ENCODE measurements at places on chromosomes 7 and 10.

DNA sequence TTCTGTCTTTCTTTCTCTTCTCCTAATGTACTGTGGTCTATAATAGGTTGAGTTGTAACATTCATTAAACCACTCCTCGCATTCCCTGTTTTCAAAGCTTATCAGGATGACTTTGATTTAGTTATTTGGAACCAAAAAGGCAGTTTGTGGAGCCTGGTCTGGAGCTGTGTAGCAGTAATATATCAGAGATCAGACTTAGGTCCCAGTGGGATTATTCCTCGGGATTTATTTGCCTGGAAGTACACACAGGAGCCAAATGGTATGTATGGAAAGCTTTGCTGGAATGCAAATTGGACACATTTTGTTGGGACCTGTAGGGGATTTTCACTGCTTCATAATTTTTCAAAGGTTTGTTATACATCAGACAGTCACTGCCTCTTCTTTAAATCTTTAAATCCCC, 40.9 kb downstream of the GBF1 start:
- peaks cover 15% of the 10 kb centered on the region for H3K4me1 ChIP-seq
- no peaks in the 10 kb centered on the region for H3K36me3 ChIP-seq
- no peak overlapping the region for H3K27ac ChIP-seq
- DNase-seq = no peak

- no peaks in the 10 kb centered on the region for H3K36me3 ChIP-seq
- H3K27me3 ChIP-seq = peaks cover 33% of the 10 kb centered on the region
- no peak overlapping the region for H3K4me3 ChIP-seq
- no peak for DNase-seq
- no peaks in the 10 kb centered on the region for H3K4me1 ChIP-seq
Measured at GRCh38 chr7:130719541-130719940, 14.5 kb downstream of the KLF14 start.

- peaks cover 4% of the 10 kb centered on the region for H3K36me3 ChIP-seq
- no peak overlapping the region for H3K4me3 ChIP-seq
- H3K4me1 ChIP-seq = no peaks in the 10 kb centered on the region
Measured at GRCh38 chr10:38112159-38112558, 18.0 kb downstream of the ZNF37A start.

DNA sequence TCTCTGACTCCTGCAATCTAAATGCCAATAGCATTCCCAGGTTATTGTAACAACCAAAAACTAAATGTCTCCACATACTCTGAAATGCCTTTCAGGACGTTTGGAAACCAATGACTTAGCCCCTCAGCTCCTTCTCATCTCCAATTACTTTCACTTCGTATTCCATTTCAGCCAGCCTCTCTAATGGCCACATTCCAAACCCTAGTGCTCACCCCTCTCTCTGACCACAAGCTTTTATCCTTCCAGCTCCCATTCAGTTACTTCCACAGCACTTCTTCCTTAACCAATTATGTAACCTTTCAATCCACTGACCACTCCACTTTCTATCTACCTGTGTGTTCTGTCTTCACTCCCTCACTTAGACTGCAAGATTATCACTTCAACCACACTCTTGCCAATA, 4.3 kb downstream of the NOC3L start:
- H3K4me3 ChIP-seq = no peak overlapping the region
- H3K27ac ChIP-seq = no peak overlapping the region
- H3K4me1 ChIP-seq = peaks cover 16% of the 10 kb centered on the region

All from left lung (tissue), 14 donors.